ENCODE measurements at places on chromosomes 1 and 21.

DNA sequence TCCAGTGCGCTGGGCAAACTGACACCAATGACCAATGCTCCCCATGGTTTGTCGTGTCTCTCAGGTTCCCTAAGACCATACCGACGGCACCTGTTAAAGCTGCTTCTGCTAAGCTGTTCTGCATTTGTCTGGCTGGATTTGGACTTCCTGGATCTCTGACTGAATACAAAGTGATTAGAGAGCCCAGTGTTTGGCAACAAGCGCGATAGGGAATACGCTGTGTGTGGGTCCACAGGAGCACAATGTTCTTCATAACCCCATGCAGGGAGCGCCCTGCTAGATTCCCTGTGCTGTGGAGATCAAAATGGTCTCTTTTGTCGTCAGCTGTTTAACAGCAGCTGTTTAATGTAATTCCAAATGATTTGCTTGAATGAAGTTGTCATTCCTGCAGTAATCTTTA, 26.0 kb upstream of the ESRRG start:
- DNase-seq, result no peak

- no peak for DNase-seq
These were observed 12.1 kb downstream of the EPHA2 start for GRCh38 chr1:16143566-16144324.

- DNase-seq, result peak; percentile 3
These were observed 71.1 kb downstream of the SETD4 start for GRCh38 chr21:35989138-35989735.

- peak; percentile 23 for DNase-seq
These were observed 21.5 kb downstream of the FGGY start for GRCh38 chr1:59318271-59318860.

GRCh38 chr1:214967865-214968575, 114.5 kb upstream of the KCNK2 start:
- DNase-seq, result no peak

GRCh38 chr1:53957194-53957818, 11.2 kb downstream of the LRRC42 start:
- no peak for DNase-seq
